ENCODE measurements at places on chromosomes 7 and 10.

DNA sequence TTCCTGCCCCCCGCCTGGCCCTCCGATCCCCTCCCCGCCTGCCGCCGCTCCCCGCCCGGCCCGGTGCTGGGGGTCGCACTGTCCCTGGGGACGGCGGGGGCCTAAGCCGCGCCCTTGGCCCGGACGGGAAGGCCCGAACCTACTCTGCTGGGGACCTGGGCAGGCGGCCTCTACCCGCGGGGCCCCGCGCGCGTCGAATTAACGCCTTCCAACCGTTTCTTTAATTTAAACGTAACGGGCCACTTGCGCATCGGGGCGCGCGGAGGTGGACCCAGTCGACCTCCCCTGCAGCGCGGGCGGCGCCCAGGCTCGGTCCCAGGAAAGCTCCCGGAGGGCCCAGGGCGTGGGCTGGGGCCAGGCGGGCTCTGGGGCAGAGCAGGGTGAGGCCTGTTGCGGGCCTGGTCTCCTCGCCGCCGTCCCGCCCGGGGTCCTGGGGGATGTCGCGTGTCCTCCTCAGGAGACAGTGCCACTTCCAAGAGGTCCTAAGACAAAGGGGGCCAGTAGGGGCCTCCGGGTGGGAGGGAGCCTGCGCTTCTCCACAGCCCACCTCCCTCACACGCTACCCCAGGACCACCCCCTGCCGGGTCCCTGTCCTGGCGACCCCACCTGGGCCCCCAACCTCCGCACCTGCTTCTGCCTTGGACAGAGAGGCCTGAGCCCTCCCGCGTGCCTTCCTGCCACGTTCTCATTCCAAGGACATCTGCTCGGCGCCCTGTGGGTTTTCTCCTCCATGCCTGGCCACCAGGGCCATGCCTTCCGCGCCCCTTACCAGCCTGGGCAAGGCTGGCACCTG lies 658 bp upstream of the PTPRN2 start:
- DNase-seq = no peak

DNA sequence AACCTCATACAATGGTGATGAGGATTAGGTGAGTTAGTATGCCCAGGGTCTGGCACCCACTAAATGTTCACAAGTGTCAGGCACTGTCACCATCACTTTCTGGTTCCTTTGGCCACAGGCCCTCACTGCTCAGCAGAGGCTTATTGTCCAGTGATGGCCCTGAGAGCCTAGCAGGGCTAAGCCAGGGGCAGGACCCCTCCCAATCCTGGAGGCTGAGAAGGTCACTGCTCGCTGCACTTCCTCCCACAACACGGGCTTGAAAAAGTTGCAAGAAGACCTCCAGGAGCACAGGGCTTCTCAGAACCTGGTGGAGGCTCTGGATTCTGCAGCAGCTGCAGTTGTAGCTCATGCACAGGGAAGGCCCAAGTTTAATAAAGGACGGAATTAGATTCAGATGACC lies 48.1 kb downstream of the DRGX start:
- no peak for DNase-seq

DNA sequence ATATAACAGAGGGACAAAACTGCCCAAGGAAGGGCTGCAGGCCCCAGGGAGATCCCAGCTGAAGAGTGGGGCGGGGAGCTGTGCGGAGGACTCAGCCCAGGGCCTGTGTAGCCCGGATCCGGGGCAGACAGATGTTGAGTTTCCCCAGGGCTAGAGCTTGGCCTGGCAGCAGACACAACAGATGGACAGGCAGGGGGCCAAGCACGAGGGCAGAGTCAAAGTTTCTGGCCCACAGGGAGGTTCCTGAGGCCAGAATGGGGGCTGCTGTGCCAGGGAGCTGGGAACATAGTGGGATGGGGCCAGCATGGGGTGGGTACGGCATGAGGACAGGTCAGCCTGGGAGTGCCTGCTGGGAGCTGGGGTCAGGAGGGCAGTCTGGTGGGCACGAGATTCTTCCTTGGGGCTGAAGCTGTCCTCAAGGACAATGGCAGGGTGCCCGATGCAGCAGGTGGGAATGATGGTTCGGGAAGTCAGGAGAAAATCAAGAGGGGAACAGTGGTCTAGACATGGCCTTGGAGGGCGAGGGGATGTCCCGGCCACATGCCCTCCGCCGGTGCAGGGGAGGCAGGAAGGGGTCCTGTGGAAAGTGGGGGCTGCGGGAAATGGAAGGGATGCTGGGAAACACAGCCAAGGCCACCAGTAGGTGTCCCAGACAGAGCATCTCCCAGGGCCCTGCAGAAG lies 519.1 kb upstream of the FOXK1 start:
- no peak for DNase-seq

GRCh38 chr7:104650991-104651640 lies 322.7 kb downstream of the LHFPL3 start:
- DNase-seq = no peak
